Pancreas (tissue), 10 donors: ENCODE measurements at places on chromosomes 4 and X. TPM values are rescaled to one million over a fixed set of nuclear protein-coding genes. Genes with fewer than 3 reads are reported as not detected.

GRCh38 chr4:78567500-78568060 lies 16.0 kb downstream of the ANXA3 start:
- no peak for DNase-seq

- no peak for DNase-seq
These were observed 28.0 kb downstream of the ING2 start for GRCh38 chr4:183532821-183533220.

- DNase-seq: peak; percentile 79
These were observed 77.6 kb downstream of the RASL11B start for GRCh38 chr4:52939739-52940138.

DNA sequence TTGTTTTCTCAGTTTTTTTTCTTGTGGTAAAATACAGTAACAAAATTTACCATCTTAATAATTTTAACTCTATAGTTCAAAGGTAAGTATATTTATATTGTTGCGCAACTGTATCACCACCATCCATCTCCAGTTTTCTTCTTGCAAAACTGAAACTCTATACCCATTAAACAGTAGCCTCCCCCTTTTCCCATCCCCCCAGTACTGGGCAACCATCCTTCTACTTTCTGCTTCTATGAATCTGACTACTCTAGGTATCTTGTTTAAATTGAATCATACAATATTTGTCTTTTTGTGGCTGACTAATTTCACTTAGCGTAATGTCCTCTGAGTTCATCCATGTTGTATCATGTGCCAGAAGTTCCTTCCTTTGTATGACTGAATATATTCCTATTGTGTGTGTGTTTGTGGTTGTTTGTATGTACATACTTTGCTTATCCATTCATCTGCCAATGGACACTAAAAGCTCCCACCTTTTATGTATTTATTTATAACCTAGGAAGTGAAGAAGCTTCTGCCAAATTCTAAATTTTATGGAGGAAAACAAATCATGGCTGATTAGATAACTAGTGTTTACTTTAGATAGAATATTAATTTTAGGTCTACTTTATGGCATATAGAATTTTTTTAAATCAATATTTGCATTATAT lies 10.0 kb downstream of the ABHD18 start:
- DNase-seq: no peak

- no peak for DNase-seq
These were observed 1010.4 kb downstream of the ADGRL3 start for GRCh38 chr4:62210486-62210885.

- no peak for DNase-seq
These were observed 16.1 kb upstream of the WAS start for GRCh38 chrX:48667509-48667908.

DNA sequence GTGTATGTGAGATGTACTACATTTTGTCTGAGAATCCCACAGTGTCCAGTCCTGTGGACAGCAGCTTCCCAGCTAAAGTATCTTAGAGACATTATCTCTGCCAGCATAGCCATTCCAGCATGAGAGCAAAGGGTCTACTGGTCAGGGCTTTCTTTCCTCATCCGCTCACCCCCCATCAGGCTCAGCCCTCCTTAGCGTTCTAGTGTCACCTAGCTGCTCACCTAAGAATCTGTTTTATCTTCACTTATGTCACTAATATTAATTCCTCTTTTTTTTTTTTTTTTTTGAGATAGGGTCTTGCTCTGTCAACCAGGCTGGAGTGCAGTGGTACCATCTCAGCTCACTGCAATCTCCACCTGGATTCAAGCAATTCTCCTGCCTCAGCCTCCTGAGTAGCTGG lies 15.6 kb downstream of the RUFY3 start:
- no peak for DNase-seq

DNA sequence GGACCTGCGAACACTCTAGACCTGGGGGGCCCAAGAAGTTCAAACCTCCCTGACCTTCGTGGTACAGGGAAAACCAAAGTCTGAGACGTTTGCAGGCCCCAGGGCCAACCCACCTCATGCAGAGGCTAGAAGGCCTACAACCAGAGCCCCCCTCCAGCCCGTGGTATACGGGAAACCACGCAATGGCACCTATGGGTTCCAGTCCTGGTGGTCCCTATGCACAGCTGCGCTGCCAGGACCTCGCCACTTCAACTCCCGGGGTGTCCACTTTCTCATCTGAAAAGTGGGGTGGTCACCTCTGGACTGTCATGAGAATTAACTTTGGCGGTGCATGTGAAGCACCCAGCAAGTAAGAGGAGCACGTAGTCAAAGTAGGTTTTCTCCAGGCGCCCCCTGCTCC lies 8.4 kb upstream of the MSX1 start:
- DNase-seq: no peak

GRCh38 chrX:40809210-40809609 lies 73.9 kb upstream of the MED14 start:
- no peak for DNase-seq

SYP gene
- total RNA-seq: 4.4 TPM

CNKSR2 gene
- total RNA-seq: 4.0 TPM
